ENCODE measurements at places on chromosomes 5 and 9.

DNA sequence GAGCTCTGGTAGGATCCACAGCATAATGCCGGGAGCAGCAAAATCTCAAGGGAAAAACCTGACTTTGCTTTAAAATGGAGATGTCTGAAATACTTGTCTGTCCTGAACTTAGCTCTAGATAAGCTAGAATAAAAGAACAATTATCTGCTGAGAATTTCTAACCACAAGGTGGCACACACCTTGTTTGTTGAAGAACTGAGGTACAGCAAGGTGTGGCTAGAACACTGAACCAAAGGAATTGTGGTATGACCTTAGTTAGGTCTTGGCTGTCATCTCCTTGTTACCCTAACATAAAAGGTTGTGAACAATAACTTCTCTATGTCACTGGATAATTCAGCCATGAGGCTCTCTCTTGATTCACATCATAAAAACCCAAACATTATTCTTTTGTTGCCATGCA, 72.3 kb upstream of the ANXA1 start:
- DNase-seq: no peak

DNA sequence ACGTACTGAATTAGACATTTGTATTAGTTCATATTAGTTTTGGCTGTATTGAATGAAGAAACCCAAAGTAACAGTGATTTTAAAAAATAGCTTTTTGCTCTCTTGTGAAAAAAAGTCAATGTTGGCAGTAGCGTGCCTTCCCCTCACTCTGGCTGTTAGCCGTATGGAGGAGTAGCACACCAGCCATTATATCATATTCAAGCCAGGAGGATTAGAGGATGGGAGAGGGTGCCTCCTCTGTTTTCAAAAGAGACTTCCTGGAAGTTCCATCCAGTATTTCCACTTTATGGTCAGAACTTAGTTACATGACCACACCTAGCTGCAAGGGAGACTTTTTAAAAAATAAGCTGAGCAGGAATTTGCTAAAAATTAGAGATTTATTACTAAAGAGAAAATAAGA, 41.2 kb downstream of the GPR21 start:
- no peak for DNase-seq

GRCh38 chr9:37035648-37036370, 1.7 kb upstream of the PAX5 start:
- DNase-seq: no peak

GRCh38 chr9:128595471-128595870, 43.1 kb downstream of the SPTAN1 start:
- no peak for DNase-seq

Data from NCI-H1417 treated with DMSO at 0.1 percent for 48 hours (cell line).